ENCODE measurements at places on chromosomes 12 and 14.

DNA sequence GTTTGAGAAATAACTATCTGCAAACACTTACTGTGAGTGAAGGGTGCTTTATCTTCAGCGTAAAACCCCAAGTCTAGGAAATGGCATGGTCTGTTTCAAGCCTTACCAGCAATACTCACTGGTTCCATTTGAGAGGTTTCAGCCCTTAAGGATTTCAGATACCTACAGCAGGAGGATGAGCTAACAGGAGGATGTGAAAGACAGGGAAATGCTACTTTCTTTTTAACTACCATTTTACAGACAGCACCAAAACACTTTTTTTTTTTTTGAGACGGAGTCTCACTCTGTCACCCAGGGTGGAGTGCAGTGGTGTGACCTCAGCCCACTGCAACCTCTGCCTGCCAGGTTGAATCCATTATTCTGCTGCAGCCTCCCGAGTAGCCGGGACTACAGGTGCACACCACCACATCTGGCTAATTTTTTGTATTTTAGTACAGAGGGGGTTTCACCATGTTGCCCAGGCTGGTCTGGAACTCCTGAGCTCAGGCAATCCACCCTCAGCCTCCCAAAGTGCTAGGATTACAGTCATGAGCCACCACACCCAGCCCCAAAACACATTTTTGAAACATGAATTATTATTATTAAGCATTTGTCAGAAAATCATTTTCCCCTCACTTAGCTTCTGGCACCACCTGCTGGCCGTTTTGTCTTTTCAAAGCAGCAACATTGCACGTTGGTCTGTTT is 4.6 kb downstream of the MTRFR start:
- DNase-seq: peak; percentile 77

- DNase-seq: no peak
Observed at GRCh38 chr12:52191841-52192791, at the start of gene KRT80. TSS of gene KRT80 (minus strand) at chr12:52192014. CDS start at chr12:52191902, 112 bp downstream.

- DNase-seq: no peak
Observed at GRCh38 chr12:14982562-14982961, 9.7 kb downstream of the PDE6H start.

DNA sequence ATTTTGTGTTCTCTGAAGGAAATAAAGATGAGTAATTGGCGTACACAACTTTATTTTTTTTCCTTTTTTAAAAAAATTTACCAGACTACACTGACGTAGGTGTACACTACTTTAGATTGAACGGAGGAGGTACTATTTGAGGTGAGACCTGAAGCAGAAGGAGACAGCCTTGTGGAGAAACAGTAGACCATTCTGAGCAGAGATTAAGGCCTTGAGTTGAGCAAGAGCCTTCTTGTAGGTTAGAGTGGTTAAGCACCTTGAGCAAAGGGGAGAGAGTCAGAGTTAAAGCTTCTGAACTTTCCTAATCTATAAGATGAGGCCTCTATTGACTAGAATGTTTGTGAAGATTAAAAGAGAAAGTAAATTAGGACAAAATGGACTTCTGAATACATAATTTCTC is 2.5 kb downstream of the LEMD3 start:
- DNase-seq: peak; percentile 22

DNA sequence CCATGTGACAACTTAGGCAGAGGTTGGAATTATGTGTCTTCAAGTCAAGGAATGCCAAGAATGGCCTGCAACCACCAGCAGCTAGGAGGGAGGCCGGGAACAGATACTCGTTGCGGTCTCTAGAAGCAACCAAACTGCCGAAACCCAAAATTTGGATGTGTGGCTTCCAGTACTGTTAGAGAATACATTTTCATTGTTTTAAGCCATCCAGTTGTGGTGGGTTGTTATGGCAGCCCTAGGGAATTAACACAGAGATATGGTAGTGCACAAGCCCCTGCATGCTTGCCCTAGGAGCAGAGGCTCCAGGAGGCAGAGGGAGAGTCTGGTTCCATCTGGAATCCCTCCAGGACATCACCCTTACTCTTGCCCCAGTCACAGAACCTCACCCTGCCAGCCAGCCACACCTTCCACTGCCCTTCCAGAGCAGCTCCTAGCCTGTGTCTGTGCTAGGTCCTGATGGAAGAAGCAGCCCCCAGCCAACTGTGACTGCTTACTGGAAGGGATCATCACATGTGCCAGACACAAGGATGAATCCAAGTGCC is 19.5 kb downstream of the PITPNM2 start:
- no peak for DNase-seq

DNA sequence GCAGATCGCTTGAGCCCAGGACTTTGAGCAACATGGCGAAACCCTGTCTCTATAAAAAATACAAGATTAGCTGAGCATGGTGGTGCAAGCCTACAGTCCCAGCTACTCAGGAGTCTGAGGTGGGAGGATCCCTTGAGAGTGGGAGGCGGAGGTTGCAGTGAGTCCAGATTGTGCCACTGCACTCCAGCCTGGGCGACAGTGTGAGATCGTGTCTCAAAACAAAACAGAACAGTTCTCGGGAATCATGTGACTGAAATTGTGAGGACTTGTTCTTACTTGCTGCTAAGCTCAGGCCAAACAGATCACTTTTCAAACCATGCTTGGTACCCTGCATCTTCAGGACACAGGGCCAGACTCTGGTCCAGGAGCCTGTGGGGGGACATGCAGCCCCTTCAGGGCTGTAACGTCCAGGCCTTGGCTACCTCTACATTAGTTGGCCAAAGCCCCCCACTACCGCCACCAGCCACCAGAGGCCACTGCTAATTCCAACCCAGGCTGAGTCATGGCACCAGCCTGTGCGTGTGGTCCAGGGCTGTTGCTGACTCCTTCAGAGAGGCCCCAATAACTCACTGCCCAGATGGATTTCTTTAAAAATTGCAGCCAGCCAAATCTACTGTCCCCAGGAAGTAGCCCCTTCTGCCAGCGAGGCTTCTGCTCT is 33.4 kb upstream of the SYNDIG1L start:
- DNase-seq: peak; percentile 13

GRCh38 chr14:39060818-39061437 is 42.1 kb downstream of the SEC23A start:
- no peak for DNase-seq

DNA sequence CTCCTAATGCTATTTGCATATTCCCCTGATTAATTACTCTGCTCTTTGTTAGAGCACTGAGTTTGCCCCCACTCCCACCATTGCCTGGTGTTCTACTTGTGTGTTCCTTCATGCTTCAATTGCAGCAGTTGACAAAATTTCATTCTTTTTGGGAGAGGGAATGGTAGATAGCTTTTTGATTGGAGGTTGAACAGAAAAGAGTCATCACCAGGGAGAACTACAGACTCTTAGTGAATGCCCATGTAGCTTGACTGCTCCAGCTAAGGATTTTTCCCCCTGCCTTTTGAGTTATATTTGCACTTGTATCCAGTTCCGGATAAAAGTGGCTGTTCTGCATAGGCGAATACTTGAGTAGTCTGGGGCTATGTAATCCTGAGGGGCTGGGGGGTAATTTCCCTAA is 183.9 kb downstream of the ETNK1 start:
- no peak for DNase-seq

- DNase-seq: no peak
Observed at GRCh38 chr12:27580561-27581330, 56.7 kb downstream of the PPFIBP1 start.

GRCh38 chr12:93256256-93256969 is 121.3 kb upstream of the NUDT4 start:
- DNase-seq: no peak

GRCh38 chr14:30854492-30854891 is 19.9 kb upstream of the COCH start:
- no peak for DNase-seq

- DNase-seq: no peak
Observed at GRCh38 chr14:54535126-54535525, 25.4 kb downstream of the CGRRF1 start.

GRCh38 chr14:106174206-106174605 is 647.8 kb downstream of the TMEM121 start:
- DNase-seq: peak; percentile 82

DNA sequence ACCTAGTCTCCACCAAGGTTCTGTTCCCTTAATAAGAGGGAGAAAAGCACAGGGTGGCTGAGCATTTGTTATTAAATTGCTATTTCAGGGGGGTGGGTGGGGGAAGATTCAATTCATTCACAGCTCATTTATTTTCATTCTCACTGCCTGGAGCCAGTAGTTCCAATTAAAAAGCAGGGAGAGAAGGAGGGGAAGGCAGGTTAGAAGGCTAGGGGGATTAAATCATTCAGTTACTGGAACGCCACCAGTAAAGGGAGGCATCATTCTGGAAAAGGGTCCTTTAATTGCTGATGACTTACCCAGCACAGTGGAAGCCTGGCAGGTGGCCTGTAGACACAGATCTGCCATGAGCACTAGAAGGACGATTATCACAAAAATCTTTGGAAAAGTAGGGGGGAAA is 47.4 kb downstream of the NIN start:
- no peak for DNase-seq

DNA sequence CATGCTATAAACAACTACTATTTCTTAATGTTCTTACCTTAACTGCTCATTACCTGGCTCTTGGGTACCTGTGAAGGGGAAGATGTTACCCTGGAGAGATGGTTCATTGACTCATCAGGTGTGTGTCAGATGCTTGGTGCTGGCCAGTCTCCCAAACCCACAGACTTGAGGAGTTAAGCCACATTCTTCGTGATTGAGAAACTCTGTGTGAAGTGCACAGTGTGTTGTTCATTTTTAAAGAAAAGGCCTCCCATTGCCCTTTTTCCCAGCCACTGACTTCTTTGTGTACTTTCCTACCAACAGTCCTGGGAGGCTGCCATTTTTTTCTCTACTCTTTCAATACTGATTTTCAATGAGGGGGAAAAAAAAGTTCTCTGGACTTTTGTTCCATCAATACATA is 3.2 kb downstream of the MGST1 start:
- DNase-seq: no peak

- no peak for DNase-seq
Observed at GRCh38 chr12:93853698-93854478, 176.7 kb downstream of the CRADD start.

GRCh38 chr12:124655698-124656516 is 88.5 kb upstream of the NCOR2 start:
- DNase-seq: no peak

DNA sequence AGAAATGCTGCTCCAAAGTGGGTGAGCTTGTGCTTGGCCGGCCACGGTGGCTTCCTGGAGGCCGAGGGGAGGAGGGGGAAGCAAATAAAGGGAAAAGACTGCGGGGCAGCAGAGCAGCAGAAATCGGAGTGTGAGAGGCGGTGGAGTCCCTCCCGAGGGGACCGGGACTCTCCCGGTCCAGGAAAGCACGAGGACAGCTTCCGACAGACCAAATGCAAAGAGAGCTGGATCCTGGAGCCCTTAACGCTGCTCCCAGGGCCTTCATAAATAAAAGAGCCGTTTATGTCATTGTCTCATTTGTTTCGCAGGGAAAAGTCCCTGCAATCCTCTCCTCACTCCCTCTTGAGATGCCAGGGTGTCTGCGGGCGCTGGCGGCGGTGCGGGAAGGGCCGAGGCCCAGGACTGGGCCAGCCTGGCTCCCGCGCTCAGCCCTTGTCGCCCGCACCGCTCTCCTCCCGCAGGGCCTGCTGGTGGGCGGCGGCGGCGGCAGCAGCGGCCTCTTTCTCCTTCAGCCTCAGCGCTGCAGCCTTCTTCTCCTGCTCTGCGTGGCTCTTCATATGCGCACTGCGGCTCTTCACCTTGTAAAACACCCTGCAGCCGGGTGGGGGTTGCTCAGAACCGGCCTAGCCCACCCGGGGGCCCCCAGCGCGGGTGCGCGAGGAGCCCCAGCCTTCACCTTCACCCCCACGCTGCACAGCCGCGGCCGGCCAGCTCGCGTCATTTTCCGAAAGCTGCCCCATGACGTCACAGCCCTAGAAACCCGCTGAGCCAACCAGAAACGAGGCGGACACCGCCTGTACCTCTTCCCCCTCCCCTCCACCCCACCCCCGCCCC is 4.5 kb upstream of the PNMA1 start:
- DNase-seq: no peak

DNA sequence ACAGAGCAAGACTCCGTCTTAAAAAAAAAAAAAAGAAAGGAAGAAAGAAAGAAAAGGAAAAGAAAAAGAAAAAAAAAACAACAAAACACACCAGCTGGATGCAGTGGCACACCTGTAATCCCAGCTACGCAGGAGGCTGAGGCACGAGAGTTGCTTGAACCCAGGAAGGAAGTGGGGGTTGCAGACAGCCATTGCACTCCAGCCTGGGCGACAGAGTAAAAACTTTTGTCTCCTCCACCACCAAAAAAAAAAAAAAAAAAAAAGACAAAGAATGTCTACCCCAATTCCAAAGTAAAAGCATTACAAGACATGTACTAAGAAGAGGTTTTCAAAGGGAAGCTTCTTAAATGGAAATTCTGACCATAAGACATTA is 53.4 kb downstream of the HNRNPC start:
- peak; percentile 23 for DNase-seq

DNA sequence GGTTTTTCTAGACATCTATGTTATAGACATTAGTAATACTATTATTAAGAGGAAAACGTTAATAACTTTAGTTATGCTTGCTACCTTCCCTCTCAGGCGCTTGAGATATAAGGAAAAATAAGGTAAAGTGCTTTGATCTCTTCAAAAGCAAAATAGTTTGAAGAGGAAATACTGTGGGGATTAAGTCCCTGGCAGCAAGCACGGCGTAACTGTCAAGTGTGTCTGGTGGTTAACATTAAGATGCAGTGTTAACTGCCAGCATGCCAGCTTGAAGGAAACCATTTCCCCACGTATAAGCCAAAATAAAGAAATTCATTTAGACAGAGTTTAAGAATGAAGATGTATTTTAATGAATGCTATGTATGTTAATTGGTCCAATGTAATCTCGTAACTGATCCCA is 31.8 kb downstream of the PELI2 start:
- DNase-seq: no peak

DNA sequence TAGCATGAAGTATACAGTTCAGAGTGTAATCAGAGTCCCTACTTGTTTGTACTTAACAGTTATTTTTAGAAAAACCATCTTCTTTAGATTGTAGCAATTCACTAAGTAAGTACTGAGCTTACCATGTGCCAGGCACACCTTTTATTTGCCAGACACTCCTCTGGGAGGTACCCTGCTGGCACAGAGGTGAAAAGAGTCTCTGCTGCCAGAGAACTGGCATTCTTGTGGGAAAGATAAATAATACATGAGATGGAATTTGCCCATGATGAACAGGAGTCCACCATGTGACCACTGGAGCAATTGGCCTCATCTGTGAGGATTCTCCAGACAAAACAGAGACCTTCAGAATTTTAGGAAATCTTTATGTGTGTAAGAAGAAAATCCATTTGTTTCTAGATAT is 199.3 kb upstream of the SLC16A7 start:
- no peak for DNase-seq

All from CD4-positive, alpha-beta T cell treated with Interleukin-15 for 4 hours (primary cell).